Hepatocyte (in vitro differentiated cells): ENCODE measurements at places on chromosomes 3 and 15. TPM values are rescaled to one million over a fixed set of nuclear protein-coding genes. Genes with fewer than 3 reads are reported as not detected.
A peak's percentile ranks its signal among the peaks of the same experiment; 100 is the strongest.

The ARRDC4 gene
- 30.5 and 35.3 TPM in 2 replicates for total RNA-seq

The GPR149 gene
- total RNA-seq: 0.44 TPM in 1 of 2 replicates, not detected in the other

DNA sequence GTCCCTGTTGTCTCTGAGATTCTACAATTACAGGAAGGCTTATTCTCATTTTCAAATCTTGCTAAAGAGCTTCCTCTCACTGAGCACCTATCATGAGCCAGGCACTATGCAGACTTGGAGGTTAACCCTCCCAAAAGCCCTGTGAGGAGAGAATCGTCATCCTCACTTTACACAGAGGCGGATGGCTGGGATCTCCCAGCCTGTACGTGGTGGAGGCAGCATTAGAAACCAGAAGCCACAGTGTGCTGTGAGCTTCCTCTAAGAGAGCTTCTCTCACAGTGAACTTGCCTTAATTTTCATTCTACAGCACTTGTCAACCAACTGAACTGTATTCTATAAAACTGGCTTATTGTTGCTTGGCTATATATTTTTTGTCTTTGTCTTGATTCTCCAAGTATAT, 6.1 kb upstream of the DGKG start:
- no peak for DNase-seq

DNA sequence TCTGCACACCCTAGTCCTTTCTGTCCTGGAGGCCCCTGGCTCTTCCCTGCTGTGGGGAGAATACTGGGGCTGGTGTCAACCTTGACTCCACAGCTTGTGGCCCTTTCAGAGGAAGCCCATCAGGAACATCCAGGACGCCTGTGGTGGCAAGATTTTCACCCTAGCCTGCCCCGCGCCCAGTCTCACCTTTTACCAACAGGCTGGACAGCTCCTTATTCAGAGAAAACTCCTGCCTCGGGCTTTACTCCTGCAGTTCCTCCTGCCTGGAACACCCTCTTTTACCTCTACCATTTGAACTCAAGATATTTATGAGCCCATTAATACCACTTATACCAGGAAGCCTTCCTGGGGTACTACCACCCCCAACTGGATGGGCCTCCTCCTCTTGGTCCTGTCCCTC, 2.7 kb upstream of the CACNA2D2 start:
- no peak for DNase-seq

DNA sequence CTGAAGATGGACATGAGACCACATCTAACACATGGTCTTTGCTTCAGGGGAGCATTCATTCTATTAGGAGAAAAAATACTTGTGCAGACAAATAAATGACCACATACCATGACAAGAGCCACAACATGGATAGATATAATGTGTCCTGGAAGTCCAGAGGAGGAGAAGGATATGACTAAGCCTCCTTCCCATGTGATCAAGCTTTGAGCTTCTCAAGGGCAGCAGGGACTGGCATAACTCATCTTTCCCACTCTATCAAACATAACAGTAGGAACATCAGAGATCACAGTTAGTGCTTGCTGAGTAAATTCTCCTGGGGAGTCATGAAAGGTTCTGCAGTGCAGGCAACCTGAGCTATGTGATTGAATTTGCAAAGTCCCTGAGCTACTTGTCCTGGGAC, 86.0 kb upstream of the LPP start:
- peak; percentile 29 for DNase-seq

The CACNA2D3 gene
- total RNA-seq: 1.1 and 2.5 TPM in 2 replicates

The TMA7 gene
- 345 and 381 TPM in 2 replicates for total RNA-seq

The MESP2 gene
- 0.30 and 1.2 TPM in 2 replicates for total RNA-seq

DNA sequence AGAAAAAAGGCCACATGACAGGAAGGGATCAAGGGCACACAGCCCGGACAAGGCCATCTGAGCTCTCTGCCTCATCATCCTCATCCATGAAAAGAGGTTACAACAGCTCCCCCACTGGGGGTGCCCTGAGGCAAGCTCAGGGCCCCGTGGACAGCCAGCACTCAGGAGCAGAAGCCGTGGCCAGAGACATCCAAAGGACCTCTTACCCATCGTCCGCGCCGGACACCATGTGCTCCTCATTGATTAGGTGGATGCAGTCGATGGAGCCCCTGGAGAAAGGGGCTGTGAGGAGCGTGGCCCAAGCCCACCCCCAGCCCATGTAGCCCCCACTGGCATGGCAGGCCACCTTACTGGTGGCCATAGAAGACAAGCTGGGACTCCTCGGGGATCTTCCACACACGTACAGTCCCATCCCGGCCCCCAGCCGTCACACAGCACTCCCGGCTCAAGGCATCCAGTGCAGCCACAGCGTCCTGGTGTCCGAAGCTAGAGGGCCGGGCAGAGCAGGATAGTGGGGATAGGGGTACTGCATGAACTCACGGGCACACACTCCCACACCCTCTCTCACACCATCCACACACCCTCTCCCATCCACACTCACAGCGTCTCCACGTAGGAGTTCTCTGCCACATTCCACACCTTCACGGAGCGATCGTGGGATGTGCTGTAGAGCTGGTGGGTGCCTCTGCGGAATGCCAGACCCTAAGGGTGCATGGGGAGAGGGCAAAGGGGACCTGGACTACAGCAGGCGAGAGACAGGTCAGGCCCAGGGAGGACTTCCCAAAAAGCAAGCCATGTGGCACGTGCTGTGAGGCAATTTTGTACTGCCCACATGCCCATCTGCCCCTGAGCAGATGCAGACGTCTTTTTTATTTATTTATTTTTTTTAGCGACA, 6.5 kb downstream of the RRP9 start:
- no peak for DNase-seq

- no peak for DNase-seq
These were observed 20.9 kb downstream of the SYN2 start for GRCh38 chr3:12024959-12025570.

DNA sequence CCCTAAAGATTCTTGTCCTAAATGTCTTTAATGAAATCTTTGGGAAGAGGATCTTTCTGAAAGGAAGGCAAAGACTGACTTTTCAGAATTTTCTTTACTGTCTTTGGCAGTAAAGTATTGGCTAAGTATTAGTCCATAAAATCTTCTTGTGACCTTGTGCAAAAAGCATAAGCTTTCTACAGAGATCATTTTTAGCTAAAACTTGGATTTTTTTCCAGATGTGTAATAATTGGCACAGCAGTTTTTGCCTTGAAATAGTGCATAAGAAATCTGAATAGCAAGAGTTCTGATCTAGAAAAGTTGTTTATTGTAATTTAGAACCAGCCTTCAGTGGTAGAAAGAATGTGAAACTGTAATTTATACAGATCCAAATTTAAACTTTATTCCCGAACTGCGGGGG, 122.8 kb upstream of the CGNL1 start:
- DNase-seq: no peak

DNA sequence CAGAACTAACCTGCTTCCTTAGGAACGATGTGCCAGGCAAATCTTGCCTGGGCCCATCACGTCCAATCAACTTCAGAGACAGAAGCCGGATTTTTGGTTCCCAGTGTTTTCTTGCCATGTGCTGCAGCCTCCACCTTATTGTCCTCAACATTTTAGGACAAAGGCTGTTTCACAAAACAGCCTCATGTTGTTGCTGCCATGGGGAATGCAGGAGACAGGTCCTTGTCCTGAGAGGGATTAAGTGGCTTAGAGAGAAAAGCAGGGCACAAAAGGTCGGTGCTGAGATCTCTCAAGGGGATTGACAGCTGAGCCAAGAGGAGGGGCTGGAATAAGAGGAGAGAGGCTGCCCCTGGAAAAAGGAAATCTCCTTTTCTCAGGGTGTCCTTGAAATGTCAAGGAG, 11.3 kb upstream of the NMNAT3 start:
- DNase-seq: no peak

The GOLGA8J gene
- 0.13 TPM in 1 of 2 replicates, not detected in the other for total RNA-seq

DNA sequence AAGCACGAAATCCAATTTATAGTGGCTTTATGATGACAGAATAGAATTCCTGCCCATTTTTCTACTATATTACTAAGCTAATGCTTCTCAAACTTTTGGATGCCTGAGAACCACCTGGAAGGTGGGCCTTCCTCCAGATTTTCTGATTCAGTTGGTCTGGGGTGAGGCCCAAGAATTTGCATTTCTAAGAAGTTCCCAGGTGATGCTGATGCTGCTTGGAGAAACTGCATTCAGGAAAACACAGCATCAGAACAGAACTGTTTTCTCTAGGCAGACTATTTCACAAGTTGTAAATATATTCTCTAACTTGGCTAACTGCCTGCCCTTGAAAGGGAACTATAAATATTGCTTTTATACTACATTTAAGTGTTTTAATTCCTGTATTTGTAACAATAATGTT, 644.9 kb upstream of the DPPA4 start:
- no peak for DNase-seq

- DNase-seq: no peak
These were observed 136.8 kb downstream of the PGPEP1L start for GRCh38 chr15:98870788-98871187.

- DNase-seq: no peak
These were observed 5.2 kb upstream of the SEMA3B start for GRCh38 chr3:50263478-50264382.

The SERPINI2 gene
- not detected in 2 replicates for total RNA-seq

DNA sequence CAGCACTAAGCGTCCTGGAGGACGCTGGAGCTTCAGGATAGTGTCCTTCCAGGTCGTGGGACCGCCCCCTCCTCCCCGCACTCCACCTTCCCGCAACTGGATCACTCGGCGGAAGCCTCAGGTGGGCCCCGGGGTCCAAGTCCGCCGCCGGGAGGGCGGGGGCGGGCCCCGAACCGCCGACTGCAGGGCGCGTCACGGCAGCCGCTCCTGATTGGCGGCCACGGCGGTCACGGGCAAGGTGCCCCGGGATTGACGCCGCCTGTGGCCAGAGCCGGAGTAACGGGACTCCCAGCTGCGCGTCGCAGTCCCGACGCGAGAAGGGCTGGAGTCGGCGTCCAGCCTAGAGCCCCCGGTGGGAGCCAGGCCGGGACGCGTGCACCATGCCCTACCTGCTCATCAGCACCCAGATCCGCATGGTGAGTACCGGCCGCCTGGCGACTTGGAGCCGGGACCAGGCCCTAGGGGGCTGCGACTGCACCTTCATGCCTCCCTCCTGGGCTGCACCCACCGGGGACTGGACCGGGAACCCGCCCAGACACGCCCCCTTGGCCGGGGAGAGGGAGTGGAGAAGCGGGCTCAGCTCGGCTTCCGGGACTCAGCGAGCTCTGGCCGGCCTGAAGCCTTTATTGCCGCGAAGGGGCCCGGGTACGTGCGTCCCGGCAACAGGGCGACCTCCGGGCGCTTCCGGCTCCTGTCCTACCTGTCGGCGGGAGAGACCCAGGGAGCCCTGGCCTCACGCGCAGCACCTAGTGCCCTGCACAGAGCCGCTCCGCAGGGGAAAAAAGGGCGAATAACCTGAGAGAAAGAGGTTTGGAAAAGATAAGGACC, at the start of gene GCHFR:
TSS of gene GCHFR (plus strand) at position 268 of the 828 bp plus-strand sequence. CDS start at position 381, 113 bp downstream.
- peak; percentile 93 for DNase-seq

GRCh38 chr3:122961146-122961545, 66.4 kb downstream of the SEMA5B start:
- no peak for DNase-seq

The MOBP gene
- total RNA-seq: 0.10 and 0.40 TPM in 2 replicates

- DNase-seq: no peak
These were observed 1.6 kb upstream of the RBMS3 start for GRCh38 chr3:29279286-29279685.

DNA sequence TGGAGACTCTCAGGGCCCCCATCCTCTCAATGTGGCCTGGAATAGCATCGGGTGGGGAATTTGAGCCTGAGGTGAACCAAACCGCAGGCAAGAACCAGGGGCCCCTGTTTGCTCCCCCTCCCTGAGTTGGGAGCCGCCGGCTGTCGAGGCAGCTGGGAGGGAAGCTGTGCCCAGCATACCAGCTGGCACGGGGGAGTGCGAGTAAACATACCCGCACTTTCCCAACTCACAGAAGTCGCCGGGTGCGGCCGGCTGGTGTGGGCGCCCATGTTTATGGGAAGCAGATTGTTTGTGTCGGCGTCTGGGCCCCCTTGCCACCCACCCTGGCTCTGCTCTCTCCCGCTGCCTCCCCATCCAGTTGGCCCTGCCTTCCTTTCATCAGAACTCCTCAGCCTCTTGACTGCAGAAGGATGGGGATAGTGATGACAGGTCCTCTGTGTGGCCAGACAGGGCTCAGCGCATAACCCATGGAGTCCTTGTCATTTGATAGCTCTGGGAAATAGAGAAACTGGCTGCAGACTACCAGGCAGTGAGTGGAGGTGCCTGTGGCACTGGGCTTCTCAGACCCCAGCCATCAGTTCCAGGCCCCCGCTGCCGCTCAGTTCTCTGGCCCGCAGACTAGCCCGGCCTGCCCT, 60.4 kb downstream of the CACNA2D2 start:
- DNase-seq: no peak

GRCh38 chr3:128083980-128084674, 31.9 kb downstream of the SEC61A1 start:
- no peak for DNase-seq

DNA sequence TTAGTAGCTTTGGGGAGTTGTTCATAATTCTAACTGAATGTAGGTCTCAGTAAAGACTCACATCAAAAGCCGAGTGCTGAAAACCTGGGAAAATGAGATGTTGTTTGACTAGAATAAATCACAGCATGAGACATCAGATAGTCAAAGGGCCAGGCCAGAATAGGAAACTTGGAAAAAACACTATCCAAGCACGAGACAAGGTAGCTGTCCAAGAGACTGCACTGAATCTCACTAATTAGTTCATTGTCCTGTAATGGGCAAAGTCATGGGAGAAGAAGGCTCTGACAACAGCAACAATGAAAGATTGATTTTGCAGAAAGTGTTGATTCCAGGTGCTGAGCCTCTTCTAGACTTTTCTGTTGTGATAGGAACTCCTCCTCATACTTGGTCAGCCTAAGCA, 314.2 kb downstream of the ROBO1 start:
- no peak for DNase-seq

The NDUFB5 gene
- total RNA-seq: 150 and 152 TPM in 2 replicates

DNA sequence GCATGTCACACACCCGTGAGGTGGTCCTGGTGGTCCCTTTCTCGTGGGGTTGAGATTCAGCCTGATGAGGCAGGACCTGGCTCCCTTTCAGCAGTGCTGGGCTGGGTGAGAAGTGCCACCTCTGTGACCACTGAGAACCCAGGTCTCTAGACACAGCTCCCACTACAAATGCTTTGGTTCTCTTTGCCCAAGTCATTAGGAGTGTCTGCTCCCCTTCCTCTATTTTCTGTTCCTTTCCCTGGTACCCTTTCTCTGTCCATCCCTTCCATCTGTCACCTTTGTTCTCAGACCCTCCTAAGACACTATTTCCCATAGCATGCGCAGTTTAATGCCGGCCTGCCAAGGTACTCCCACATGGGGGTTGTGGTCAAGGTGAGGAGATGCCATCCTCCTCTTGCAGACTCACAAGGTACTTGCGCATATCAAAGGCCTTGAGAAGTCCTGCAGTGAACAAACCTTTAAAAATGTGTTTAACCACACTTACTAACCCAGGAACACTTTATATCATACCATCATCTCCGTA, 297.7 kb downstream of the LRTM1 start:
- no peak for DNase-seq

GRCh38 chr3:71509066-71509465, 74.5 kb downstream of the FOXP1 start:
- DNase-seq: no peak

The GP9 gene
- not detected in 2 replicates for total RNA-seq

DNA sequence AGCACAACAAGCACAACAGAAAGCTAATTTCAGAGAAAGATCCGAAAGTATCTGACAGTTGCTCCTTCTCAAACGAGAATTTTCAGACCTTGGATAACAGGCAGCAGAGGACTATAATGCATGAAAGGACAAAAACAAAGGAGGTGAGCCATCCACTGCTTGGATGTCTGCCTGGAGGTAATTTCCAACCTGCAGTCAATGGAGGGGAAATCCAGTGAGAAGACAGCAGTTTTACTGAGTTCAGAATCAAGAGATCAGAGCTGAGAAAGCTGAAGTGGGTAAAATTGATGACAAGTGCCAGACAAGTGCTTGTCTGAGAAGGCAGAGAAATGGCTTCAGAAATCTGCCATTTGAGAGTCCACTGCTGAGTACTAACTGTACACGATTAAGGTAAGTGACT, 22.1 kb downstream of the UBE3A start:
- DNase-seq: no peak
